Endothelial cell of umbilical vein (primary cell): ENCODE measurements at places on chromosomes 4 and X.

- no peaks in the 10 kb centered on the region for H3K36me3 ChIP-seq
- H3K27me3 ChIP-seq = no peaks in the 10 kb centered on the region
- no peaks in the 10 kb centered on the region for H3K4me1 ChIP-seq
- H3K27ac ChIP-seq = no peak overlapping the region
Measured at GRCh38 chrX:75547783-75548182, 24.9 kb upstream of the ZDHHC15 start.

DNA sequence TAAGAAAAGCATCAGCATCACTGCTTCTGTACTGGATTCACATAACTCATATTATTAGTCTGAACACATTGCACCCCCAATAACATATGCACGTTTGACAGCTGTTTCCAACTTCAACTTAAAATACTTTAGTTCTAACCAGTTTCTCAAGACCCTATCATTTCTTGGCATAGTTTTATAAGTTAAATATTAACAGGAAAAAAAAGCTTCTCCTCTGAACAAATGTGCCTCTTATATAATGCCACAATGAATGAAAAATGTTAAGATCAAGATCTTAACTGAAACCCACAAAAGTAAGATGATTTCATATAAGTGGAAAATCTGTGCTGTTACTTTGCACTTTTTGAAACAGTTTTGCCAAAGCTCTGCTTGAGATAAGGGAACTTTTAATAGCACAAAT is 652.8 kb upstream of the FAM241A start:
- no peaks in the 10 kb centered on the region for H3K27me3 ChIP-seq
- no peaks in the 10 kb centered on the region for H3K36me3 ChIP-seq
- no peak overlapping the region for H3K27ac ChIP-seq
- H3K4me3 ChIP-seq = no peak overlapping the region

GRCh38 chr4:154427149-154427548 is 64.5 kb downstream of the DCHS2 start:
- no peaks in the 10 kb centered on the region for H3K4me1 ChIP-seq
- H3K27ac ChIP-seq = no peak overlapping the region
- no peak overlapping the region for H3K4me3 ChIP-seq
- H3K36me3 ChIP-seq = no peaks in the 10 kb centered on the region

- H3K27me3 ChIP-seq = no peaks in the 10 kb centered on the region
- H3K36me3 ChIP-seq = no peaks in the 10 kb centered on the region
- no peak for DNase-seq
- H3K27ac ChIP-seq = no peak overlapping the region
- no peak overlapping the region for H3K4me3 ChIP-seq
- H3K4me1 ChIP-seq = no peaks in the 10 kb centered on the region
Measured at GRCh38 chrX:1945879-1946278, 331.0 kb downstream of the ASMT start.
